Activated CD8-positive, alpha-beta memory T cell treated with anti-CD3 and anti-CD28 coated beads for 1 hour (primary cell): ENCODE measurements at places on chromosomes 5 and 9.

DNA sequence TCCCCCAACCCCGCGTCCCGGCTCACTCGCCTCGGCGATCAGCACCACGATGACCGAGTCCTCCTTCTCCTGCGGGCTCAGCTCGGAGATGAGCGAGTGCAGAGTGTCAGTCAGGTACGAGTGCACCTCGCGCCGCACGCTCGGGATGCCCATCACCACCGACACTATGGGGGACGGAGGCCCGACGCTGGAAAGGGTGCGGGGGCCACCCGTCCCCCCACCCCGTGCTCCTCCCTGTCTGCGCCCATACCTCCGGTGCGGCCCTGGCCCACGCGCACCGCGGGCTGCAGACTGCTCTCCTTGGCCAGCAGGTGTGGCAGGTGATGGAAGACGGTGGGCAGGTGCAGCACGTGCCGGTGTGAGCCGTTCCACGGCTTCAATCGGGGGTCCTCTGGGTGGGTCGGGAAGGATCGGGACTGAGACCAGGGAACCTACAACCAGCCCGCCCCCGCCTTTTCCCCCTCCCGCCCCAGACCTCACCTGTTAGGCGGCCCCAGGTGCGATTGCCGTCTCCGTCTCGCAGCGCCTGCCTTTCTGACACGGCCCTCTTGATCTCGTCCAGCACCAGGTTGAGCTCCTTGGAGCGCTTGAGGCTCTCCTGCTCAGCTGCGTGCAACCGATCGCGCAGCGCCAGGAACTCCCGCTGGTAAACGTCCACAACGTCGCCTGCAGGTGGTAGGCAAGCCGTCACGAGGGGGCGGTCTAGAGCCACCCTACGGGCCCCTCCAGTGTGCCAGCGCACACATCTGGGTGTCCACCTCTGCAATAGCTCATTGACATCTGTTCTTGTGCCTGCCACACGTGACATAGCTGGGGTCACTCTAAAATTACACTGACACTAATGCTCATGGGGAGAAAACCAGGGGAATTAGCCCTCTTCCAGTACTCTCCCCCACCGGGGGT, 5.1 kb downstream of the MGAT4B start:
- DNase-seq: peak; percentile 62

GRCh38 chr9:101419863-101420262, 15.7 kb downstream of the ALDOB start:
- no peak for DNase-seq

DNA sequence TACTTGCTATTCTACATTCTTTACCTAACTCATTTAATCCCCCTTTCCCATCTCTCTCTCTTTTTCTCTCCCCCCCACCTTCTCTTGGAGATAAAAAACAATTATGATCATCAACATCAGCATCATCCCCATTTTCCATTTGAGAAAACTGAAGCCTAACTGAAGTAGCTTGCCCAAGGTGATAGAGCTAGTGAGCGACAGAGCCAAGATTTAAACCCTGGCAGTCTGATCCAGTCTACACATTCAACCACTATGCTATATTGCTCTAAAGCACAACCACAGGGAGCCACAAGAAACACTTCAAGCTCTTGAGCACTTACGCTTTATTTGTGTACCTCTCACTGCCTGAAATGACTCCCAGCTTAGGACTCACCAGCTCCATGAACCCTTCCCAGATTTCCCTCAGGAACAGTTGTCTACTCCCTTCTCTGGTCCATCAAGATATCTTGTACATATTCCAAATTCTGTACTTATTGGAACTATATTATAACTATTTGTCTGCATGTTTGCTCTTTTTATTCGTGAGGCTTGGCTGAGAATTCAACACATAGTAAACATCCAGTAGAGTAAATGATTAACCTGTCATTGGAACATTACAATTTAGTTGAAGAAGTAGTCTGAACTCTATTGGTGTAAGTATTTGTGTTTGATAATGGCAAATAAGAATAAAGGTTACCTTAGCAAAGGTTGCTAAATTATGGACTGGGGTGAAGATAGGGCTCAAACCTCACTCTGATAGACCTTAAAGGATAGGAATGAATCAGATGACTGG, 164.8 kb downstream of the EFNA5 start:
- no peak for DNase-seq

GRCh38 chr5:149280124-149280523, 8.5 kb downstream of the AFAP1L1 start:
- no peak for DNase-seq

DNA sequence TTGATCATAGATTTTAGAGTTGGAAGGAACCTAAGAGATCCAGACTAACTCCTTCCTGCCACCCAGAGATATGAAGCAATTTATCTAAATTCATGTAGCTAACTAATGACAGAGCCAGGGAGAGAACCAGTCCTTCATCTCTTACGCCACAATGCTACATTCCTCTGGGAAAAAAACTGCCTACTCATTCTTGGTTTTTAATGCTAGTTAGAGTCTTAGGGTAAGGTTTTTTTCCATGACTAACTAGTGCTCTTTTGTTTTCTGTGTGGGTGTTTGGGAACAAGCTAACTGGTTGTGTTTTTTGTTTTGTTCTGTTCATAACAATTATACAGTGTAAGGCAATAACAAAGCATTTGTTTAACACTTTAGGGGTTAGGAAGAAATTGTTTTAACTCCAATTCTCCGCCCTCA, 52.4 kb downstream of the SLC44A1 start:
- no peak for DNase-seq

DNA sequence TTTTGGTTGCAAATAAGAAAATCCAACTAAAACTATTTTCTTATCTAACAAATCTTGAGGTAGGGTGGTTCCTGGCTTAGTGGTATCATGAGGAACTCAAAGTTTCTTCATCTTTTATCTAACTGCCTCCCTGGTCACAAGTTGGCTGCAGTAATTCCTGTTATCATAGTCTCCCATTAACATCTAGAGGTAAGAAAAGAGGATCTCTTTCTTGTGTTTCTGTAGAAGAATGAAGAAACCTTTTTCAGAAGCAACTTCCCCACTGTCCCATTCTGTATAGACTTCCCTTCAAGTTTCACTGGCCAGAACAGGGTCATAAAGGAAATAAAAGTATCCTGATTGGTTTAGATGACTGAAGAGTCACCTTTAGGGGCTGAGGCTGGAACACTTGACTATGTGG, 81.8 kb upstream of the ELL2 start:
- no peak for DNase-seq

DNA sequence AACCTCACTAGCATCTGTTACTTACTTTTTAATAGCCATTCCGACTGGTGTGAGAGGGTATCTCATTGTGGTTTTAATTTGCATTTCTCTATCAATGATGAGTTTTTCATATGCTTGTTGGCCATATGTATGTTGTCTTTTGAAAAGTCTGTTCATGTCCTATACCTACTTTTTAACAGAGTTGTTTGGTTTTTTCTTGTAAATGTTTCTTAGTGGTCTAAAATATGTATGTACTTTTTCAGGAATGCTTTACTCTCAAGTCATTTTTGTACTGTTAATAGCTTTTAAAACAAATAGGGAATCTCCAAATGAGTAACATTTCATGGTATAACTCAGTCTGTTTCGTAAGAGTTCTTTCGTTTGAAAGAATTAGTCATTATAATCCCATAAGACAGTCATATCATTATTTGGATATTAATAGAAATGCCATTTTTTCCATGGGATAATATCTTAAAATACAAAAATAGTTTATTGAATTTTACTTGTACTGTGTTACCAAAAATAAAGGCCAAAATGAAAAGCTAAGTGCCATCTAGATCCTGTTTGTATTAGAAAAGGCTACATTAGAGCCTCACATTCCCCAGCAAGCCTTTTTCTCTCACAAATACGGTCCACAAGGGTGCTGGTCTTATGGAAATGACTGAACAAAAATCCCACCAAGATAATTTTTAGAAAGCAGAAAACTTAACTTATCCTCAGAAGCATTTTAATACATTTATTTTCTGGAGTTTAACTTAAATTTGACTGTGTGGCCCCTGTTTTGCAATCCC, 247.7 kb downstream of the PJA2 start:
- no peak for DNase-seq

DNA sequence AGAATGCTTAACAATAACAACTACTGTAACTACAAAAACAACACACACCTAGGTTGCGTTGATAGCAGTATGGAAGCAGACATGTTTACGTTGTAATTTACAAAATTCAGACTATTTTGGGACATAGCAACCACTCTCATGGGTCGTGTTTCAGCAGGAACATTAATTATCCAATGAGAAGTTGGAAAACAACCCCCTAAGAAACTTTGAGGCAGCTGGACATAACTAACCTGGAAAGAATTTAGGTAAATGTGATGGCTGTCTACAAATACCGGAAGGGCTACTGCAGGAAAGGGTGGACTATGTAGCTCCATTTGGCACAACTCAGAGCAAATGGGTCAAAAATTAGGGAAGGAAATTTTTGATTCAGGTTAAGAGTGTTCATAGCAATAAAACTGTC, 409.3 kb downstream of the ADGRV1 start:
- no peak for DNase-seq

DNA sequence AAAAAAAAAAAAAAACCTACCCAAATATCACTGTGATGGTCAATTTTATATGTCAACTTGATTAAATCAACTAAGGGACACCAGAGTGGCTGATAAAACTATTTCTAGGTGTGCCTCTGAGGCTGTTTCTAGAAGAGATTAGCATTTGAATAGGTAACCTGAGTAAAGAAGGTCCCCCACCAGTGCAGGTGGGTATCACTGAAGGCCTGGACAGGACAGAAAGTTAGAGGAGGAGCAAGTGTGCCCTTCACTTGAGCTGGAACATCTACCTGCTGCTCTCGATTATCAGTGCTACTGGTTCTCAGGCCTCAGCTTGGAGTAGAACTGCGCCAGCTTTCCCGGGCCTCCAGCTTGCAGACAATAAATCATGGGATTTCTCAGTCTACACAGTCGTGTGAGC, 88.7 kb downstream of the TLE1 start:
- DNase-seq: no peak

- DNase-seq: no peak
These were observed 6.9 kb downstream of the OBP2B start for GRCh38 chr9:133202145-133202513.

- DNase-seq: no peak
These were observed at the start of gene FGF18 for GRCh38 chr5:171418982-171419687. FGF18 (plus strand) TSS chr5:171419647; CDS start chr5:171420200, 553 bp downstream.

- no peak for DNase-seq
These were observed 581.6 kb upstream of the CDH9 start for GRCh38 chr5:27619982-27620381.

GRCh38 chr5:150305095-150305494, 2.4 kb upstream of the ARSI start:
- DNase-seq: no peak

GRCh38 chr9:134176599-134176968, 12.2 kb upstream of the RNU6ATAC start:
- no peak for DNase-seq

DNA sequence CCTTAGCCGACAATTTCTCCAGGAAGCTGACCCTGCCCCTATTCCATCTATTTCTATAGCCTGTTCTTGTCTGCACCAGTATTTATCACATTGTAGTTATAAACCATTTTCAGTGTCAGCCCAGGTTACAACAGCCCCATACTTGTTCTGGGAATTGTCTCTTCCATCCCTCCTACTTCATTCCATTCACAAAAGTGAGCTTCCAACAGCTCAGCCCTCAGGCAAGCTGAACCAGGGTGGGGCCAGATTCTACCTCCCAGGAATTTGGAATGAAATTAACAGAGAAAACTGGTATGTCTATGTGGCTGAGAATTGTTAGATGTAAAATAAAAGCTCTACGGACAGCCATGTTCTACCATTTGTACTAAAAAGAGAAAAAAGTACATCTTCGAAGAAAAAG, 36.1 kb downstream of the STRBP start:
- DNase-seq: no peak

- DNase-seq: no peak
These were observed 75.0 kb downstream of the NR6A1 start for GRCh38 chr9:124696101-124696500.

- DNase-seq: no peak
These were observed 6.3 kb upstream of the WNK2 start for GRCh38 chr9:93177676-93178075.

- no peak for DNase-seq
These were observed 3.8 kb downstream of the FGF10 start for GRCh38 chr5:44385291-44385900.

DNA sequence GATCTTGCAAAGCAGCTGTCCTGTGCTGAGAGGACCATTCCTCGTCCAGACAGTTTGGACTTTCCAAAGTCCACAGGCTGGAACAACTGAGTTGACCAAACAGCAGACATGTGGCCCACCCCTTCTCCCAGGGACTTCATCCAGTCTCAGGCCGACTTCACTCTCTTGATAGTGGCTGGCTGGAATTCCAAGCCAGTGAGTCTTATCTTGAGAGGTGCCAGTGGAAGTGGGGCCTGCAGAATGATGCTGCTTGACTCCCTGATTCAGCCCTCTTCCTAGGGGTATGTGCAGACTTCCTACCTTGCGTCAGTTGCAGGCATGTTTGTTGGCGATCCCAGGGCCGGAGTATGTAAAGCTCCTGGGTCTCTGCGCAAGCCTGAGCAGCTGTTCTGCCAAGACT, 131.4 kb upstream of the TSLP start:
- DNase-seq: no peak

DNA sequence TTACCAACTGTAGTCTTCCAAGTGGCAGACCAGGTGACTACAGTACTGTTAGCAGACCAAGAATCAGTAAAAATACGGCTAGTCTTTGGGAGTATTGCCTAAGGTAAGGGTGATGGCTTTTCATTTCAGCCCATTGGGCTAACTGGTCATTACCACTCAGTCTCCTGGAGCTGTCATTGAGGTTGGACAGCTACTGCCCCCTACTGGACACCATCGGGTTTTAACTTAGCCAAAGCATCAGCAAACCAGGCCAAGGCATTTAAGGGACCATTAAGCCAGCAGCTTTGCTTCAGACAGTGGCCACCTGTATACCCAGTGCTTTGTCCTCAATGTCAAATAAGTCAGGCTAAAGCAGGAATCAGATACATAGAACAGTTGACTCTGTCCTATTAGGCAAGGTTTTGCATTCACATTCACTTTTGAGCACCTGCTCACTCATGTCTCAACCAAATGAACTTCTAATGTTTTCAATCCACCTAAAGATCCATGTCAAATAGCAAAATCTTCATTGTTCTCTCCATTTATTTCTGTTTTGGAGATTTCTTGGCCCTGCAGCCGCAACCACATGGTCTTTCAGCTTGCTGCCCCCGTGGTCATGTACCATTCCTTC, 117.2 kb downstream of the INVS start:
- DNase-seq: peak; percentile 38

DNA sequence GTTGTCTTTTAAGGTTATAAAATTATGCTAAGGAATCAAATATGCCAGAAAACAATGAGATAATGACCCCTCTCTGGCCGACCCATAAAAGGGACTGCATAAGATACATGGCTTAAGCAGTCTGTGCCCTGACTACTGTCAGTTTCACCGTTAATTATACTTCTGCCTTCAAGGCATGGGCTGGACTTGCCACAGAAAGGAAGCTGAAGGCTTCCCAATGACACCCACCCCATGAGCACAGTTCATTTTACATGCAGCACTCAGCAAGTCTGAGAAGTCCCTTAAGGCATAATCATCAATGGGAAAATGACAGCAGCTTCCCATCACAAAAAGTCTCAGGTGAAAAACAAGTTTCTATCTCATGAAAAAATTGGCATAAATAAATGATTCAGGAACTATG, 175.6 kb downstream of the GLIS3 start:
- no peak for DNase-seq

- DNase-seq: no peak
These were observed 58.4 kb downstream of the NEURL1B start for GRCh38 chr5:172699423-172699822.

GRCh38 chr9:6121707-6122106, 93.9 kb upstream of the IL33 start:
- no peak for DNase-seq

- DNase-seq: no peak
These were observed 68.4 kb upstream of the ZFR start for GRCh38 chr5:32512926-32513325.
